ENCODE measurements at places on chromosomes 2 and 18. TPM values are rescaled to one million over a fixed set of nuclear protein-coding genes. Genes with fewer than 3 reads are reported as not detected.
A peak's percentile ranks its signal among the peaks of the same experiment; 100 is the strongest.

DNA sequence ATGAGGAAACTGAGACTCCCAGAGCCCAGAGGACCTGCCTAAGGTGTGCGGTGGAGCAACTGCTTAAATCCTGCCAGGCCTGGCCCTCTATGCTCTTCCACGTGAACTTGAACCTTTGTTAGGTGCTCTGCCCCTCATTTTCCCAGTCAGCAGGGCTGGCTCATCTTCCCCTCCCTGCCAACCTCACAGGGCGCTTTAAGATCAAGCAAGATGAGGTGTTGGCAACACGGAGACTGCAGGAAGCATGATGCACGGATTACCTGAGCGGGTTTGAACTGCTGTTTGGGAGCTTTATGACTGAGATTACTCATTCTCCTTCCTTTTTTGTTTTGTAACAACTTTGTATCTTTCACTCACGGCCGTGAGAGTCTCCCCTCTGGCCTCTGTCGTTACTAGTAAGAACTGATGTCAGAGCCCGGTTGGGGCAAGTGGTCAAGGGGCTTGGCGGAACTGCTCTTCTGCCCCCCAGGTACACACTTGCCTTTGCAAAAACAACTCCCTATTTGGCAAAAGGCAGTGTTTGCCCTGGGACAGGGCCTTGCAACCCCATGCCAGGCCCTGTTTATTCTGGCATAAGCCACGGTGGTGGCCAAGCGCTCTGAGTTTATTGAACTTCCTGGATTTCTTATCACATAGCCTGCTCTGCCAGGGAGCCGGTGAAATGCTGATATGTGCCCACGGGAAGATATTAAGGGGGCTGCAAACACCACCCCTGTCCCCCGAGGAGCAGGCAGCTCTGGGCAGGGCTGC lies 127.8 kb downstream of the INHBB start:
- no peak overlapping the region for H3K27ac ChIP-seq
- H3K36me3 ChIP-seq: no peaks in the 10 kb centered on the region
- H3K4me1 ChIP-seq: peaks cover 35% of the 10 kb centered on the region
- no peak overlapping the region for H3K4me3 ChIP-seq
- H3K27me3 ChIP-seq: no peaks in the 10 kb centered on the region

Gene TYMS
- total RNA-seq: 5.3 TPM

Gene LCT
- under 0.01 TPM for total RNA-seq

Gene GPR35
- 1.5 TPM for total RNA-seq

DNA sequence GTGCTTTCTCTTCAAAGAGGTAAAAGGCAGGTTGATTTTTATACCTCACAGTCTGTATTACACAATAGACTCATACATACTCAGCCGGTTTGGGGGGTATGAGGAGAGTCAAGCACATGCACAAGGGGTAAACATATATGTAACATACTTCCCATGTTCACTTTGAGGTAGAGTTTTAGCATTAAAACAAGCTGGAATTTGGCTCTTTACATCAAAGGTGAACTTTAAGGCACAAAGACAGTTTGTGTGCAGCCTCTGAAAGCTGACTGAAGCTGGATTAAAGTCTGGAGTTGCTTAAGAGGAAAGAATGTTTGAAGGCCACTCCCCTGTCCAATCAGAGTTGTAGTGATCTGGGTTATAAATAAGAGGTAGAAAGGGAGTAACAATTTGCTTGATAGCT lies 282.0 kb downstream of the DPP10 start:
- H3K36me3 ChIP-seq: no peaks in the 10 kb centered on the region
- DNase-seq: peak; percentile 14
- no peaks in the 10 kb centered on the region for H3K27me3 ChIP-seq
- H3K4me3 ChIP-seq: no peak overlapping the region
- no peaks in the 10 kb centered on the region for H3K4me1 ChIP-seq
- no peak overlapping the region for H3K27ac ChIP-seq

Data from osteoblast (primary cell).